ENCODE measurements at places on chromosomes 3 and 15. TPM values are rescaled to one million over a fixed set of nuclear protein-coding genes. Genes with fewer than 3 reads are reported as not detected.

DNA sequence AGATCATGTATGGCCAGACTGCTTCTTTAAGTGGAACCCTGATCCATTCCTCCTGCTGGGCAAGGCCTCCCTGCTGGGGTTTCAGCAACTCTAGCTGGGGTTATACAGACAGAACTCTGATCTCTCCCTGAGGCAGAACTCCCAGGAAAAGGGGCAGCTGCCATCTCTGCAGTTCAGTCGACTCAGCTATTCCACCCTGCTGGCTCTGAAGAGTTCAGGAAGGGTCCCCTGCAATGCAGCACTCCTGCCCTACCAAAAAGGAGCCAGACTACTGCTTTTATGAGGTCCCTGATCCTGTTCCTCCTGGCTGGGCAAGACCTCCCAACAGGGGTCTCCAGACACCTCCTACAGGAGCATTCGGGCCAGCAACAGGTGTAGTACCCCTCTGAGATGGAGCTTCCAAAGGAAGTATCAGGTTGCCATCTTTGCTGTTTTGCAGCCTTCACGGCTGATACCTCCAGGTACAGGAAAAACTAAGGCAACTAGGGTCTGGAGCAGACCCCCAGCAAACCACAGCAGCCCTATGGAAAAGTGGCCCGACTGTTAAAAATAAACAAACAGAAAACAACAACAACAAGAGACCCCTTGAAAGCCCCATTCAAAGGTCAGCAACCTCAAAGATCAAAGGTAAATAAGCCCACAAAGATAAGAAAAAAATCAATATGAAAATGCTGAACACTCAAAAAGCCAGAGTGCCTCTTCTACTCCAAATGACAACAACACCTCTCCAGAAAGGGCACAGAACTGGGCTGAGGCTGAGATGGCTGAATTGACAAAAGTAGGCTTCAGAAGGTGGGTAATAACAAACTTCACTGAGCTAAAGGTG is 14.2 kb upstream of the CP start:
- no peak for DNase-seq

DNA sequence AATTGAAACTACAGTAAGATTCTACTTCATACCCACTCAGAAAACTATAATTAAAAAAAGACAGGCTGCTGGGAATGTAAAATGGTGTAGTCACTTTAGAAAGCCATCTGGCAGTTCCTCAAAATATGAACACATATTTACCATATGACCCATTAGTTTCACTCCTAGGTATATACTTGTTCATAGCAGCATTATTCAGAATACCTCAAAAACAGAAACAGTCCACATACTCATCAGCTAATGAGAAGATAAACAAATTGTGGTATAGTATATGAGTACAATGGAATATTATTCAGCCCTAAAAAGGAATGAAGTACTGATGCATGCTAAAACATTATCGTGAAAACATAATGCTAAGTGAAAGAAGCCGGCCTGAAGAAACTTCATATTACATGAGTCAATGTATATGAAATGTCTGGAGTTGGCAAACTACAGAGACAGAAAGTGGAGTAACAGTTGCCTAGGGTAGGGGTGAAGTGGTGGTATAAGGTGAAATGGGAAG is 23.8 kb downstream of the WDR53 start:
- DNase-seq = no peak

- DNase-seq = no peak
These were observed 256.1 kb upstream of the PLSCR5 start for GRCh38 chr3:146861262-146861661.

DNA sequence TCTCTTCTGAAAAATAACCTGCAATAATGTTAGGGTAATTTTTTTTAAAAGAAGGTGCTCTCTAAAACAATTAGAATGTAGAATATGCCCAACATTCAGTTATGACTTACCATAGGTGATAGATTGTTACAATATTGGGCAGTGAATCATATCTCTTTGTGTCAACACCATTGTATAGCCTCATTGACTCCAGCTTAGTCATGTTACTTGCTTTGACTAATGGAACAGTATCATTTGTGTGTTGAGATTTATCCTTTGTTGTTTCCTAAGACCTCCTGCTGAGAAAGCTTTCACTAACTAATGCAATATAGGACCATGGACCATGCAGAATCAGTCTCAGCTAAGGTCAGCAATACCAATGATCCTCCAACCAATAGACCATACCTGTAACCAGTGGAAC is 1106.4 kb downstream of the SI start:
- DNase-seq = no peak

- DNase-seq = no peak
These were observed 205.9 kb upstream of the IGF1R start for GRCh38 chr15:98442379-98442833.

DNA sequence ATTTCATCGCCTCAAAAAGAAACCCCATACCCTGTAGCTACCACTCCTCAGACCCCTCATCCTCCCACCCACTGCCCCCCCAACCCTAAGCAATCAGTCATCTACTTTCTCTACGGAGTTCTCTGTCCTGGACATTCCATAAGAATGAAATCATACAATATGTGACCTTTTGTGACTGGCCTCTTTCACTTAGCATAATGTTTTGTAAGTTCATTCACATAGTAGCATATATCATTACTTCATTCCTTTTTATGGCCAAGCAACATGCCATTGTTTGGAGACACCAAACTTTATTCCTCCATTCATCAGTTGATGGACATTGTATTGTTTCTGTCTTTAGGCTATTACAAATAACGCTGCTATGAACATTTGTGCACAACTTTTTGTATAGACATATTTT is 64.2 kb downstream of the TNIK start:
- no peak for DNase-seq

GRCh38 chr15:62121273-62122015 is 43.6 kb downstream of the C2CD4B start:
- DNase-seq = no peak

DNA sequence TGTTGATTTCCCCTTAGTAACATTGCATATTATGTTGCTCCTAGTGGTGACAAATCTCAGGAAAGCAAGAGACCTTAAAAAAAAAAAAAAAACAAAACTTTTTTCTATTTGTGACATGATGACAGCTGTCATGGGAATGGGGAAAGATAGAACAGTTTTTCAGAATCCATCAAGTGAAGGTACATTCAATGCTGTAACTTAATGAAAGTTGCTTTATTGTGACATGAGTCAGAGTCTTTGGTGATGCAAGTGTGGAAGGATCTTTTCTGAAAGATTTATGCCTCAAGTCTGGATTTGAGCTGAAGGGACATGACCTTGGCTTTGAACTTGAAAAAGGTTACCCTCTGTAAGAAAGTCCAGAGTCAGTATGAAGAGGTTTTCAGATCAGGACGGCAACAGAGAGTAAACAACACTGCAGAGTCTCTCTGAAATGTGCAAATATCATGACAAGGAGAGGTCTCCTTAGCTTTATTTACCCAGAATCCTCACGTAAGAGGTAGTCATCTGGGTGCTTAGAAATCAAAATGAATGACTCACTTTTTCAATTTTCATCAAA is 424.7 kb downstream of the CNTN4 start:
- DNase-seq = no peak

DNA sequence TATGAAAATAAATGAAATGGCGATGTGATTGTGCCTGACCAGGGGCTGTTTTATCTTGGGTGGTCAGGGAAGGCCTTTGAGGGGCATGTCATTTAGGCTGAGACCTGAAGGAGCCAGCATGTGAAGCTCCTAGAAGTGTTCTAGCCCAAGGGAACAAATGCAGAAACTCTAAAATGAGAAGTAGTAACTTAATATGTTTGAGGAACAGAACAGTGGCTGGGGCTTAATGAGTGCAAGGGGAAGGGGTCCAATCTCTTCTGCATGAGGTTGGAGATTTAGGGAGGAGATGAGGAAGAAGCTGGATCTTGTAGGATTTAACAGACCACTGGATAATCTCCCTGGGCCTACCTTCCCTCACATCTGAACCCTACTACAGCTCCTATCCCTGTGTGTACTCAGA is 110.5 kb downstream of the AKAP13 start:
- DNase-seq = no peak

DNA sequence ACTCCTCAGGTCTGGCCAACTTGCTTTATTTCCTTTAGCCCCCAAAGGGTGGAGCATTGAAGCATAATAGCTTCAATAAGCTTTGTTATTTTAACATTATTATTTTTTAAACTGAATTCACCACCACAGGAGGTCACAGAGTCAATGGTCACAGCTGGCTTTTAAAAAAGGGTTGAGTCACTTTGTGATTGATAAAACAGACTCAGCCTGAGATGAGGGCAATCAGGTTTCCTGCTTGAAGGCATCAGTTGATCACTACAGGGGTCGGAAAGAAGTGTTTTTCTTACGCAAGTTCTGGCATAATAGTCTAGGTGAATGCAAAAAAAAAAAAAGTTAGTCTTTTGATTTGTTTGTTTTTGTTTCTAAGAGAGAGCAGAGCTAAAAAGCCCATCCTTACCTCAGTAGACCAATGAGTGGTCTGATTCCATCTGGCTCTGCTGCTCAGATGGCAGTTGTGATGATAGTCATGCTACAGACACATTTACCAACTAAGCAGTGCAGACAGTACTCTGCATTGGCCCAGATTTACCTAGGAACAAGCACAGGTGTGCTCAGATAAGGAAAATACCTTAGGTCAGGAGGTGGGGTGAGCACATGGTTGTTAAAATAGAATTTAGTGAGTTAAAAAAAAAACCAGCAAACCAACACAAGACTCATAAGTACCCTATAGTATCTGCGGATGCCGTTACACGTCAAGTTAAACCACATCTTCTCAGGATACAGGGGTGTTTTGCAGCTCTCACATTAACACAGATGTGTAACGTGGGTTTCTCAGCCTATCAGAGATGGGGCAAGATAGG is 22.6 kb downstream of the ZNF80 start:
- no peak for DNase-seq

DNA sequence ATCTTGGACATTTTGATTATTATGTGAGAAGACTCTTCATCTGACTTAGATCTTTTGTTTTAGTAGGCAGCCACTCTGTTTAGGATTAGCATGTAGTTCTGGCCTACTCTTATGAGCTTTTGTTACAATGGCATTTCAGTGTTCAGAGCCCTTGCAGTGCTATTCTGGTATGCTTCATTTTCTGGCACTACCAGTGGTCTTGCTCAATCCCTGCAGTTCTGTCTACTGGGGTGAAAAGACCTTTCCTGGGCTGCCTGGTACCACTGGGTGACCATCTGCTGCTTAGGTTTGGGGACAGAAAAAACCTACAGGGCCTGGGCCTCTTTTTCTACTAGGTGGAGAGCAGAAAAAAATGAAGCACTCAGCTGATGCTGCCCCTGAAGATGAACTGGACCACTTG is 42.5 kb downstream of the IL16 start:
- DNase-seq = no peak

DNA sequence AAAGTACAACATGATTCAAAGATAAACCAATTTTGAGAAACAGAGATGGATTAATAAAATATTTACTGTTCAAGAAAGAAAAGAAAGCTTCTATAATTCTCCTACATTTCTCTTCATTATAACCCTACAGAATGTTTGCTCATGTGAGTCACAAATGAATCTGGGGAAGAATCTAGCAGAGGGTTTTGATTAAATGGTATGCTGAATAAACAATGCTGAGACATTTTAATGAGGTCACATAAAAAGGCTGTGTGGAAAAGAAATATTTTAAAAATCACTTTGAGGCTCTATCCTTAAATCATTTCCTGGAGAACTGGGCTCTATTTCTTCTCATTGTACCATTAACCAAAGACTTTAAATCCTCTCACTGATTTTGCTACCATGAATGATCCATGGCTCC is 727.7 kb downstream of the NTRK3 start:
- no peak for DNase-seq

Gene SMCO1
- 28.7 TPM for total RNA-seq

DNA sequence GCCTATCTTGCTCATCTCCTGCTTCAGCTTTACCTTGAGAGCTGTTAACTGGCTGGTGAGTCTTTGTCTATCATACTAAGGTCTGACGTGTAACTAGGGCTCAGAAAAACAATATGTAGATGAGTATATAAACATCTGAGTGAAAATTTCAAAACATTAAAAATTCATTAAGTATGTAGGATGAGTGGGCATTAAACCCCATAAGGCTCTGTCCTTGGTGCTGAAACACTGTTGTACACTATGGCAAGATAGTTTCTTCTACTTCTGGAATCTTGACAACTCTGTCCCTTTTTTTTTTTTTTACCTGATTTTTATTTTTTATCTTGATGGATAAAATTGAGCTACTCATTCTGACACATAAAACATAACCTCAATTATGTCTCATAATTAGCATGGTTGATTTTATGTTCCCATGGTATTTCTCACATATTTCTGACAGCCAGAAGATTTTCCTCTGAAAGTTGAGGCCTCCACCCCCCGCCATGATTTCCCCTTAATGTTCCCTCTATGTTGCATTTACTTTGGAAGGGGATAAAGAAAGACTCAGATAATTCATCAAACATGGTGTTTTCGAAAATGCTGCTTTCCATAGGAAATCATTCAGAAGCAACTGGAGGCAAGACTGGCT is 54.3 kb downstream of the DGKG start:
- DNase-seq = no peak

Gene ITIH4
- 3.2 TPM for total RNA-seq

- no peak for DNase-seq
These were observed 53.7 kb upstream of the MAGI1 start for GRCh38 chr3:66092175-66092995.

DNA sequence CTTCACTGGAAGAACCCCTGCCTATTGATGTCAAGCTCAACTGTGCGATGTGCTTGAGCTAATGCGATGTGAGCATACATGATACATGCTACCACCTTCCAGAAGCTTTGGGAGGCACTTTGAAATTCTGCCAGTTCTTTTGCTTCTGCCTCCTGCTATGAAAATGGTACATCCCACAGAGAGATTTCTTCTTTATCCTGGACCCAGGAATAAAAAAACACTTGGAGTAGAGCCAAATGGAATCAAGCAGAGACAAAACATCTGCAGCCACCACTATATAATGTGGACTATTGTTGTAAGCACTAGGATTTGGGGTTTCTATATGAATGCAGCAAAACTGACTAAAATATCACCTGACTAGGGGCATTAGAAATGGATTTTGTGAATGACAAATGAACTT is 119.9 kb upstream of the GAP43 start:
- no peak for DNase-seq

- DNase-seq = no peak
These were observed 112.3 kb downstream of the RORA start for GRCh38 chr15:61116825-61117224.

GRCh38 chr3:100106094-100106493 is 8.2 kb downstream of the FILIP1L start:
- DNase-seq = no peak

DNA sequence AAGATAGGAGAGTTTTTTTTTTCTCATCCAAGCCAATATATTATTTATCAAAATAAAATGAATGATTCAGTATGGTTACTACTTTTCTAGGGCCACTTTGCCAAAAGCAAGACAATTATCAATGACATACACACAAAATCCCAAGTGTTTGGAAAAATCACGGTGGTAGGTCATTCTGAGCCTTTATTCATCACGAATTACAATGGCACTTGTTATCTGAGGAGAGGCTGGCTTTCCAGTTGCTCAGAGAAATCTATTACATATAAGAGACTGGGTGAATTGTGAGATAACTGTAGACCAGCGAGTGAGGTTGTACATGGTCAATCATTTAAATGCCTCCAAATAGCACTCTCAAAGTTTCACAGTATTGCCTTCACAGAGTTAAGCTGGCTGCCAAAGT is 20.4 kb upstream of the FGF12 start:
- no peak for DNase-seq
